ENCODE measurements at places on chromosomes 5 and 9.
A peak's percentile ranks its signal among the peaks of the same experiment; 100 is the strongest.

GRCh38 chr5:34494111-34494755, 161.9 kb upstream of the RAI14 start:
- peak; percentile 87 for DNase-seq

GRCh38 chr9:73911804-73912203, 585.3 kb upstream of the RORB start:
- no peak for DNase-seq

DNA sequence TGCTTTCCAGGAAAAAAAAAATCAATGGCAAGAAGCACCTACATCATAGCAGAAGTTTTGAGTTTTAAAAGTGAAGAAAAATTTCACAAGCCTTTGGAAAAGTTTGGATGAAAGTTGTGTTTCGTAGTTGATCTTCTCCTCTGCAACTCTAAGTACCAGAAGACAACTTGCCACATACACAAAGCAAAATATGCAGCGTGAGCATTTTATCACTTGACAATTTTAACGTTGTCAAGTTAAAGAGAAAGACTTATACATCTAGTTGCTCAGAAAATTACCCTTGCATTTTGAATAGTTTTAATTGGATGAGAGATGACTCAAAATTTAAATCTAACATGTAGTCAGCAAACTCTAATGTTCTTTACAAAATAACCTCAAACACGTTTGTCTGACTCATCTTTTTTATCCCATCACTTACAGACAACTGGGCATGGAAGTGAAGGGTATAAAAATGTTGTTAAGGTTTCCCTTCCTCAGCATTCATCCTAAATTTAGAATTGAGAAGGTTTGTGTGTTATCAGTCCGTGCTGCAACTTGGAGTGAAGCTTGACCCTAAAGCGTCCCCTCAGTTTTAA, 213.4 kb downstream of the MARCHF11 start:
- DNase-seq: peak; percentile 58

- peak; percentile 42 for DNase-seq
Measured at GRCh38 chr9:120362446-120362845, 217.5 kb downstream of the CDK5RAP2 start.

GRCh38 chr9:126818482-126818881, 13.6 kb downstream of the ZBTB43 start:
- DNase-seq: no peak

DNA sequence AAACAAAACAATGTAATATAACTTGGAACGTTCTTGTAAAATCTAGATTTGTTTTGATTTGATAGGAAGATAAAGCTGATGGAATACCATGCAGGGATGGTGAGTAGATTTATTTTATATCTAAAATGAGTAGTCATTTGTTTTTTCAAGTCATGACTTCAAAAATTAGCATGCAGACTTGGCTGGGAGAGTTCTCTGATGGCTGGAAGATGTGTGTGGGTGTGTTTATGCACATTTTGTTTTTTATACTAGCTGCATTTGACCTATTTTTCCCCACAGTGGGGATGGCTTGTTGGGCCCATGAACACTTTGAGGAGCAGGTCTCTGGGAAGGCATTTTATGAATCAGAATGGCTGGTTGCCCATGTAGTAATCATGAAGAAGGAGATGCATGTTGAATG, 109.2 kb downstream of the MTRR start:
- DNase-seq: no peak
